ENCODE measurements at places on chromosomes 13 and 19.
A peak's percentile ranks its signal among the peaks of the same experiment; 100 is the strongest.

GRCh38 chr13:35531526-35531925, 55.0 kb upstream of the MAB21L1 start:
- DNase-seq = no peak

DNA sequence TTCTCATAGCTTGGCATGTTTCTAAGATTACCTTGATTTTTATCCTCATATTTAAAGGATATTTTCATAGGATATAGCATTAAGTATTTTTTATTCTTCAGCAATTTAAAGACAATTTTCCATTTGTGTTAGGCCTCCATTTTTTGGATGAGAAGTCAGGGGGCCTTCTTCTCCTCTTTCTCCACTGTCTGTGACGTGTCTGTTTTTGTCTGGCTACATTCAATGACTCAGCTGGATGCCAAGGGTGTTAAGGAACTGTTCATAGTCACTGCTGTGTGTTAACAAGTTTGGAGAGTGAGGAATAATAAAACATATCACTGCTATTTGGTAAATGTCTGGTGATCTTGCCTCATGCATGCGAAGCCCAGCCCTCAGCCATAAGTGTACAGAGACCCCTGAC, 36.4 kb downstream of the ZNF582 start:
- DNase-seq = peak; percentile 3

GRCh38 chr13:114121496-114122126, 10.8 kb downstream of the RASA3 start:
- no peak for DNase-seq

DNA sequence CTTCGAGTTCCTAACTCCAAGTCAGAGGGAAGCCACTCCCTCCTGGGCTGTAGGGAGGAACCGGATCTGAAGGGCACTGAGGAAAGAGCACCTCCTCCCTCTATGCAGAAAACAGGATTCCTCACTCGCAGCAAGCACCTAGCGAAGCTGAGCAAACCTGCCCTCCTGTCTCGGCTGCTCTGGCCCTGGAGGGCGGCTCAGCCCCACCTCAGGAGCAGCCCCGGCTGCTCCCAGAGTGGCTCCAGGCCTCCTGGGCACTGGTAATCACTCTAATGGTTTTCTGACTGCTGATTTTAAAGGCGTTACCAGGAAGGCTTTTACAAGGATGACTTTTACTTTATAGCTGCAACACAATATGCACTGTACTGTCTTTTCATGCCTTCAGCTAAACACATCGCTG, 312.5 kb downstream of the TEX29 start:
- no peak for DNase-seq

DNA sequence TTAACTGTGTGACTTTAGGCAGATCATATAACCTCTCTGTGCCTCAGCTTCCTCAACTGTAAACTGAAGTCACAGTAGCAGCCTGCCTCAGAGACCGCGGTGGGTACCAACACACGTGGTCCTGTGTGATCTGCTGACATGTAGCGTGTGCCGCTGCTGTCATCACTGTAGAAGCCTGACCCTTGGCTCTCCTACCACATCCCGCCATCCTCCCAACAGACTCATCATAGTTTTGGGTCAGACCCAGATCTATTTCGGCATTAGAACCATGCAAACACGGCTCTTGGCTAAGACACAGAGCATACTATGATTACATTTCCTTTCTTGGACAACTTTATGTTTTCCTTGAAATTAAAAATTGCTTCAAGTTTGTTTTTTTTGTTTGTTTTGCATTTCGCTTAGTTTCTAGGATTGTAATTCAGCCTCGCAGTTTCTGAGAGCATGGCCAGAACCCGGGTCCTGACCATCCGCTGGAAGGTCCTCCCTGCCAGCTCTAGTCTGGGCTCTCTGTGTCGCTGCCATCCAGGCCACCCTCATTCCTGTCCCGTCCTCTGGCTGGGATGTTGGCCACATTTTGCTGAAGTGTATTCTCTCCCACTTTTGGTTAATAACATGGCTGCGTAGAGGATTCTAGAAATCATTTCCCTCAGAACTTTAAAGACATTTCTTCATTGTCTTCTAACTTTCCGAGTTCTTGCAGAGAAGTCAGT, 53.0 kb downstream of the GGACT start:
- peak; percentile 79 for DNase-seq

DNA sequence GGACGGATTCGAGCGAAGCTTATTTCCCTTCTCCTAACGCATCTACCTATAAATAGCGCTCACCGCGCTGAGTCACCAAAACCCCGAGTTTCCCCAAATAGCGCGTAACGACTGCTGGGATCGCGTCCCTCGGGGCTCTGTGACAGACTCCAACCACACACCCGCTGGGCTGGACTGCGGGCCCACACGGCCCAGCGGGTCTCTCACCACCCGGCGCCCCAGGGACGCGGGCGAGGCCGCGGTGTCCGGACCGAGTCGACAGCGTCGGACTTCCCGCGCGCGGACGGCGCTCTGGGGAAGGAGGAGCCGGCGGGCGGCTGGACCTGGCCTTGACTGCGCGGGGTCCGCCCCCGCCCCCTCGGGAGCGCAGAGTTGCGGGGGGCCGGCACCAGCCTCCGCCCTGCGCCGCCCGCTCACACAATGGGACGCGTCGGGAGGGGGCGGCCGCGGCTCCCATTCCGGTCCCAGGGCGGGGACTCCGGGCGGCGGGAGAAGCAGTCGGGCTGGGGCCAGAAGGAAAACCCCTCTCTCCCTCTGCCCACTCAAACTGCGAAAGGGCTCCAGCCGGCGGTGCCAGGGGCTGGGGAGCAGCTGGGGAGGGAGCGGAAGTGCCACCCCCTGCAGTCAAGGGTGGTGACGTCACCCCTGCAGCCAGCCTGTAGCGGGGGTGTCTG, 108.8 kb downstream of the KCNRG start:
- peak; percentile 98 for DNase-seq

DNA sequence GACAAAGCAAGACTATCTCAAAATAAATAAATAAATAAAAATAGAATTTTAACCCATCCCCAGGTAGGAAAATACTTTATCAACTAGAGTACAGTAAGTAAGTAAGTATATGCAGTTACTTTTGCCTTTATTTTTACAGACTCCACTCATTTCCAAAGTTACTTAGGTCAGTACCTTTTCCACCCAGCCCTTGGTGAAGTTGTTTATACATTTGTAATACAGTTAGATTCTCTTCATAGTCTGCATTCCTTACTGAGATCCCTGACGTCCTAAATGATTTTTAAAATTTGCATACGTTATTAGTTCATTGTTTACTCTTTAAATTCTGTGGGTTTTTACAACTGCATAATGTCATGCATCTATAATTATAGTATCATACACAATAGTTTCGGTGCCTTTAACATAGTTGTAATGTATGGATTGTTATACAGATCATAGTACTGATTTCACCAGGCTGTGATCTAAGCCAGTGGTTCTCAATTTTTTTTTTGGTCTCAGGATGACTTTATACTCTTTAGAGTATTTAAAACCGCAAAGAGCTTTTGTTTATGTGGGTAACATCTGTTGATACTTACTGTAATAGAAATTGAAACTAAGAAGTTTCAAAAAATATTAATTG, 10.4 kb downstream of the SETDB2 start:
- peak; percentile 85 for DNase-seq

GRCh38 chr13:60112771-60113170, 51.0 kb downstream of the DIAPH3 start:
- peak; percentile 24 for DNase-seq

DNA sequence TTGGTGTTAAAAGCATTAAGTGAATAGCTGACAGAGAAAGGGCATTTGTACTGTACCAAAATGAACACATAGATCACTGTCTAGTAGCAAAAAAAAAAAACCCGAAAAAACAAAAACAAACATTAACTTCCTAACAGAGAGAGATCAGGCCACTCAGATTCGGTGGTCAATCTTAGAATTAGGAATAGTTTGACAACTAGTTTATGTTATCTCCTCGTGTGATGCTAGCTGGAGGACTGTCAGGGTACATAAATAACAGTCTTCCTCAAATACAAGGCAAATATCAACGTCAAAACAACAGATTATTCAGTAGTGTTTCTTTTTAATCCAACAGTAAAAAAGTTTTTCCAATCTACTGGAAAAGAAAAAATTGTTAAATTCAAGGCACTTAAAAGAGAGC, 1.7 kb downstream of the ZMYM5 start:
- no peak for DNase-seq

GRCh38 chr13:59172076-59172475, 991.7 kb downstream of the DIAPH3 start:
- no peak for DNase-seq

- DNase-seq = peak; percentile 61
Observed at GRCh38 chr19:41537789-41538188, 38.2 kb upstream of the CEACAM21 start.
